ENCODE measurements at places on chromosomes 2 and 18. TPM values are rescaled to one million over a fixed set of nuclear protein-coding genes. Genes with fewer than 3 reads are reported as not detected.

IL1A gene
- total RNA-seq, result not detected

CDCA7 gene
- total RNA-seq, result 0.22 TPM

COL5A2 gene
- 93.4 TPM for total RNA-seq

FMNL2 gene
- total RNA-seq, result 57.6 TPM

GNAL gene
- 7.4 TPM for total RNA-seq

TCF23 gene
- total RNA-seq, result 0.48 TPM

RESP18 gene
- not detected for total RNA-seq

OTOS gene
- not detected for total RNA-seq

FSIP2 gene
- total RNA-seq, result 0.29 TPM

FN1 gene
- total RNA-seq, result 217 TPM

NTSR2 gene
- not detected for total RNA-seq

KHK gene
- total RNA-seq, result 4.7 TPM

STPG4 gene
- not detected for total RNA-seq

REG1A gene
- total RNA-seq, result 8.8 TPM

MC5R gene
- not detected for total RNA-seq

ALS2 gene
- 23.6 TPM for total RNA-seq

GAREM2 gene
- total RNA-seq, result 6.8 TPM

CRYGC gene
- total RNA-seq, result not detected

MYO7B gene
- total RNA-seq, result 2.1 TPM

TBR1 gene
- total RNA-seq, result not detected

ANKRD44 gene
- 26.0 TPM for total RNA-seq

LOXL3 gene
- 8.2 TPM for total RNA-seq

ATP6V1B1 gene
- total RNA-seq, result 2.4 TPM

MSTN gene
- 0.48 TPM for total RNA-seq

ELMOD3 gene
- 47.7 TPM for total RNA-seq

CCDC178 gene
- total RNA-seq, result 3.7 TPM

NT5DC4 gene
- total RNA-seq, result not detected

ACKR3 gene
- 74.1 TPM for total RNA-seq

OBSL1 gene
- 61.5 TPM for total RNA-seq

DUSP19 gene
- 0.67 TPM for total RNA-seq

C1GALT1C1L gene
- total RNA-seq, result 2.5 TPM
